ENCODE measurements at places on chromosomes 6 and 20.

GRCh38 chr20:16158976-16159286 is 414.3 kb downstream of the KIF16B start:
- no peak for DNase-seq

GRCh38 chr6:14985366-14985765 is 260.5 kb upstream of the JARID2 start:
- no peak for DNase-seq

- no peak for DNase-seq
Measured at GRCh38 chr6:161393292-161393691, 119.4 kb upstream of the AGPAT4 start.

- DNase-seq: no peak
Measured at GRCh38 chr6:83685481-83685880, 23.4 kb downstream of the SNAP91 start.

DNA sequence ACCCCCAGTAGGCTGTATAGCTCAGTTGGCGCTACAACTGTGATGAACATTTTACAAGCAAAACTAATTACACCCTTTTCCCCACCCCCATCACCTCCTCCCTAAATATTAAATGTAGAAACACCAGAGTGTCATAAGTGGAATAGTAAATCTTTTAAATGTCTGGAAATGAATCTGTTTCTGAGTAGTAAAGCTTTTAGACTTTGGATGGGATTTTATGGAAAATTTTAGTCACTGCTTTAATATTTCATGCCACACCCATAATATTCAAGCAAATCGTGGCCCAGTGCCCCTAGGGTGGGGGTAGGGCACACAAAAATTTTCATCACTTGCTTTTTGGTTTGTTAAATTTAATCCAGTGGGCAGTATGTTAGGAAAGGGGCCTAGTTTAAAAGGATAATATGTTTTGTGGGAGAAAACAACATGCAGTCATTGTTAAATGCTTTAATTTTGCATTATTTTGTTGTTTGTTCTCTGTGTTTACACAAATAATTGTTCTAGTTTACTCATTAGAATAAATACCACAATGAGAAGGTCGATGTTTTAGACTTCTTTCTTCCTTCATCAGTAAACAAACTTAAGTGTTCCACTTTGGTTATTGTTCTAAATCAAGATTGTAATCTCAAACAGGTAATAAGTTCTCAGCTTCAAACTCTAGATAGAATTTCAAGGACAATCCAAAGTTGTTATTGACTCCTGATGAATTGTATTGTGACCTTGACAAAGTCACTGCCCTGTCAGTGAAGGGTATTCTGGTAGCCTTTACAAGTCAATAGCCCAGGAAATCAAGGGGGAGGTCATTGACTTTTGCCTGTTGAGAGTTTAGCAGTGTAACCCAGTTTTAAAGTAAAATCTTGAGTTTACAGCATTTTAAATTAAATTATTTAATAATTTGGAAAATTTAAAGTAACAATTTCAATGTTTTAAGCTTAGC is 79.2 kb downstream of the CBFA2T2 start:
- DNase-seq: peak; percentile 70

DNA sequence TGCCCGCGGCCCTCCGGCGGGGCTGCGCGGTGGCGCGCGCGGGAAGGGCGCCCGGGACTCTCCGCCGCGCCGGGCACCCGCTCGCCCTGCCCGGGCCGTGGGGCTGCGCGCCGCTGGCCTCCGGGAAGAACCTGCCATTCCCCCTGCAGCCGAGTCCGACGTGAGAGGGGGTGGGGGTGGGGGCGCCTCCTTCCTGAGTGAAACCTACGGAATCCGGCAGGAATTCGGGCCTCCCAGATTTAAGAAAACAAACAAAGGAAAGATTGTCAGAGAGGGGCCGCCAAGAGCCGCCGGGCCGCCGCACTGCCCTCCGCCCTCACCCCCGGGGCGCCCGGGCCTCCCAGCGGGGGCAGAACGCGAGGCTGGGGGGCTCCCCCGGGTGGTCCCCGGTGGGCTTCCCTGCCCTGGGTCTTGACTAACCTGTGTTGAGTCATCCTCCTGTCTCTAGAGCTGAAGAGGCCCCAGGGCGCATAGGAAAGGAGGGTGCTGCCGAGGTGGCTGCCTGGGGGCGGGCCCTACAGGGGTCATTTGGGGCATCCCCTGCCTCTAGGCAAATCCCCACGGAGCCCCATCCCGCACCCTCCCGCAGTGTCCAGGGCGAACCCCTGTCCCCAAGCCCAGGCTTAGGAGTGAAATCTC is 42.2 kb upstream of the FOXP4 start:
- peak; percentile 66 for DNase-seq

DNA sequence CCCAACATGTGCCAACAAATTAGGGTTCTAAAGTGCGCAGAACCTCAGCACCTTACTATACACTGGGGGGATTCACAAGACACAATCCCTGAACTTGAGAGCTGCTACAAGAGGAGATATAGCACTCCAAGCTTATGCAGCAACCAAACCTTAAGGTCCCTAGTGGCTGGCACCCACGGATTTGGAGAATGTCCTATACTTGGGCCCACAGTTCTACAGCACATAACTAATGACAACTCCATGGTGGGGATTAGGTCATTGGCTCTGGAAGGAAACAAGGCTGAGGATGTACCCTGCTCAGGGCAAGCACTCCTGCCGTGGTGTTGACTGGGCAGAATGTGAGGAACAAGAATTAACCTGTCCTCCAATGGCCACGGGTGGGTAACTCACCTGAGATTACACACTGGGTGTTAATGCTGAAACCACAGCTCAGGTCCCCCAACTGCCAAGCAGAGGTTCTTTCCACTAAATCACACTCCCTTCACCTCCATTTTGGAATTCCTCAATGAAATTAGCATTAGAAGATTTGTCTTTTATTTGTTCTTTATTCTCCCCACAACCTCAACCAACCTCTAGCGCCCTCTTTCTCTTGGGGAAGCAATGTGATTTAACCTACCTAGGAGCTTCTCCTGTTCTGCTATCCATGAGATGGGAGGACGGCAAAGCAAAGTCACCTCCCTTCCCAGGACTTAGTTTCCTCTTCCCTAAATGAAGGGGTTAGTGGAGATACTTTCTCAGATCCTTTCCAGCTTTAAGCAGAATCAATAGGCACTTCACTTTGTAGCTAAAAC is 32.0 kb downstream of the TRERF1 start:
- DNase-seq: no peak

- no peak for DNase-seq
Measured at GRCh38 chr6:15487262-15487661, 175.6 kb downstream of the DTNBP1 start.

- no peak for DNase-seq
Measured at GRCh38 chr6:140872885-140873284, 1259.8 kb upstream of the GJE1 start.

GRCh38 chr6:168078943-168079405 is at the start of gene FRMD1:
Gene FRMD1 (minus strand): TSS chr6:168079212. CDS start chr6:168079094, 118 bp downstream.
- DNase-seq: no peak

DNA sequence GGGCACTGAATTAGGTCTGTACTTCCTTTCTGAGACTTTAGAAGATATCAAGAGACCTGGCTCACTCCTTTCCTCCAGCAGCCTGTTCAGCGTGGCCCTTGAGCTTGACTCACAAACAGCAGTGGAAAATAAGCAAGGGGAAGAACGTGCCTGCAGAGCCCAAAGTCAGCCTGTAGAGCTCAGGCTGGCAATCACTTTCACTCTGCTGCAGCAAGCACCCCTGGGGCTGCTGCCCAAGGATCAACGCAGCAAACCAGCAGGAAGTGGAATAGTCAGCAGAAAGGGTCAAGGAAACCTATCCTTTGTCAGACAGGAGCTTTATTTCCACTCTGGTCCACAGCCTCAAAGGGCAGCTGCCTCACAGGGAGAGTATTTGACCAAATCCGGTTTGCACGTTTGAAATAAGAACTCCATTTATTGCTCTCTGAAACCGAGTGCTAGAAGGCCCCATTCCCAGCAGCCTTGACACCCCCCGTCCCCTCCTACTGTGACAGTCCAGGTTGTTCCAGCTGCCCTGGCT is 77.4 kb downstream of the PRDM1 start:
- DNase-seq: peak; percentile 79

- no peak for DNase-seq
Measured at GRCh38 chr6:113482771-113483170, 374.4 kb upstream of the MARCKS start.

DNA sequence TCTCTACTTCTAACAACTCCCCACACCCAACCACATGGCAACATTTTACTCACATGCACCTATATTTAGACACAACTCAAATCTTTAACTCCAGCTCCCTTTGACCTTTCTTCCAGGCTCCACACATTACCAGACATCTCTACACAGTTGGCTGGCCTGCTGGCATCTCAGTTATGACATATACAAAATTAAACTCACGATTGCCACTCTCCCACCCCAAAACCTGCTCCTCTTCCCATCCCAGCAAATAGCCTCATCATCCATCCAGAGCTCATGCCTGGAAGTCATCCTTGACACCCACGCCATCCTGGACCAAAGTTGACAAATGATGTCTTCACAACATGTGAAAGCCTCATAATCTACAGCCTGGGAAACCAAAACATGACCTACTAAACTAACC is 176.6 kb downstream of the PKHD1 start:
- no peak for DNase-seq

Data from fibroblast of the aortic adventitia (primary cell).